ENCODE measurements at places on chromosomes 16 and 17.

DNA sequence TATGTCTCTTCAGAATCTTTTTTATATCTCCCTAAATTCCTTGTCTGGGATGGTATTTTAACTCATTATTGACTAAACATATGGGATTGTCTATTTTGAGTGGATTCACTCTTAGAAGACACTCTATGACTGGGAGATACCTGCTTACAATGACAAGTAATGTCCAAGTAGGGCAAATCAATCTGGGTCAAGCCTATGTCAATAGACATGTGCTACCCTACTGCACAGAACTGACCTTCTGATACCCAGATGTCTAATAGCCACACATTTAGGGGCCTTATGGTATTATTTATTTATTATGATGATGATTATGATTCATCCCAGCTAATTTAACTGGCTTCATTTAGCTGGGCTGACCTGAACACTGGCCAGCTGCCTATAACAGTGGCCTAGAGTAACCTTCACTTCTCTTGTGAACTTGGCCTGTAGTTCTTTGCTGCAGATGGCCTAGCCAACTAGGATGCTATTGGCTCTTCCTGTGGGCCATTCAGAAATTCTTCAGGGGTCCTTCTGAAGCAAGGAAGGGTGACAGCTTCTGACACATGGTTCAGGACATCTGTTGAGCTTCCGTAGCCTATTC is 138.0 kb downstream of the ANKFN1 start:
- no peak for DNase-seq

GRCh38 chr16:75763204-75763603 is 36.9 kb upstream of the CPHXL start:
- no peak for DNase-seq

DNA sequence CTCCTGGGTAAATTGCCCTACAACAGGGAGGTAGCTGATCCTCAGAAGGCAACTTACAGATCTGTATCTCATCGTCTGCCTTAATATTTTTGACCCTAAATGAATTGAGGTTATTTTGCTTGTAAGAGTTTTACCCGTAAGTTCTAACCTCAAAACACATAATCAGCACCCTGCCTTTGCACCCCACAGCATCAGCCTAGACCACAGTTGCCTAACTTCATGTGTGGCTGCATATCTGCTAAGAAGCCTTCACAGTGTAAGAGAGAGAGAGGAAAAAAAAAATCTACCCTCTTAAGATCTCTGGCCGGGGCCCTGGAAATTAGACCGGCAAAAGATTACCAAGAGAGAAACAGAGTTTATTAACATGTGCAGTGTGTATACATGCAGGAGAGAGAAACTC is 76.9 kb downstream of the ARHGAP44 start:
- no peak for DNase-seq

GRCh38 chr16:26913851-26914250 is 152.9 kb upstream of the C16orf82 start:
- no peak for DNase-seq

GRCh38 chr17:36935671-36936454 is 1.4 kb upstream of the LHX1 start:
- no peak for DNase-seq

DNA sequence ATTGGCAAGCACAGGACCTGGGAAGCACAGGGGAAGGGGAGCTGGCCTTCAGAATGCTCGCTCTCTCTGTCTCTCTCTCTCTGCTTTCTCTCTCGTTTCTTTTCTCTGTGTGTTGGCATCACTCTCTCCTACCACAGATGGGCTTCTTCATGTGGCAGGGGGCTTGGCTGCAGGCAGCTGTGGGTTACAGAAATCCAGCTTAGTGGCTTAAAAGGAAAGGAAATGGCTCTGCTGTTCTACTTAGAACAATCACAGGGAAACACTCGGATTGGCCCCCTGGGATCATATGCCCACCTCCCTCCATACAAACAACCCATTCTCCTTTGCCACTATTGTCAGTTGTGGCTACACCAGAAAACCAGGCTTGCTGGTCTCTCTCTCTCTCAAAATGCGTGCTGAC is 20.4 kb downstream of the TBX2 start:
- no peak for DNase-seq

- DNase-seq, result no peak
These were observed 217.8 kb upstream of the GSE1 start for GRCh38 chr16:85395207-85395912.

DNA sequence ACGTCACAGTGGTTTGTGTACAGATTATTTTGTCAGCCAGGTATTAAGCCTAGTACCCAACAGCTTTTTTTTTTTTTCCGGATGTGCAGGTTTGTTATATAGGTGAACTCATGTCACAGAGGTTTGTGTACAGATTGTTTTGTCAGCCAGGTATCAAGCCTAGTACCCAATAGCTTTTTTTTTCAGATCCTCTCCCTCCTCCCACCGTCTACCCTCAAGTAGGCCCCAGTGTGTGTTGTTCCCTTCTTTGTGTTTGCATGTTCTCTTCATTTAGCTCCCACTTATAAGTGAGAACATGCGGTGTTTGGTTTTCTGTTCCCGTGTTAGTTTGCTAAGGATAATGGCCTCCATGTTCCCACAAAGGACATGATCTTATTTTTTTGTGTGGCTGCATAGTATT is 19.9 kb downstream of the RPTOR start:
- DNase-seq, result no peak

DNA sequence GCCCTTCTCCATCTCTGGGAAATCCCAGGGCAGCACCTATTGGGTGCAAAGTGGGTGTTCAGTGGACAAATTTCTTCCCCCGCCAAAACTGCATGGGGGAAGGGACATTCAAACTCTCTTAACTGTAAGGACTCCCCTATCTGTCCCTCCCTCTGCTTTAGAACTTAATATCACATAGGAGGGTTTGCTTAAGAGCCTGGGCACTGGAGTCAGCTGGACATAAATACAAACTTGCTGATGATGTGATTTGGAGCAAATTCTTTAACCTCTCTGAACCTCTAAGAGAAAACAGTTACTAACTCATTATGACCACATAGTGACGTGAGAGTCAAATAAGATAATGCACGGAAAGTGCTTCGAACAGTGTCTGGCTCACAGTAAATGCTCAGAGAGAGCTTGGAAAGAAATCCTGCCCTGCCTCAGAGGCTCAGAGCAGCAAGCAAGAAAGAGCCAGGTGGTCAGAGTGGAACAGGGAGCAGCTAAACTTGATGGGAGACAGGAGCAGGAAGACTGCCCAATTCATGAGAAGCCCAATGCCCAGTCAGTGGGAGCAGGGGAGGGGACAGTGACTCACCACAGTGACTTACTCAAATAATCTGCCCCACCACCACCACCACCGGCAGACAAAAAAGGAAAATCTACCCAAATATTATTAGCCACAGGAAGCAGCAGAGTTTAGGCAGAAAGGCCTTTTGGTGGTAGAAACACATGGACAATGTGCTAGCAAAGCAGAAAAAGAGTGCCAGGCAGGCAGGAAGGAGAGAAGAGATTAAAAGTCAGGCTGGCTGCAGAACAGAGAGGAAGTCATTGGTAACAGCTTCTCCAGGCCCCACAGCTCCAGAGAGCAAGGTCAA is 23.9 kb upstream of the CCL1 start:
- DNase-seq, result no peak

Measured in activated CD4-positive, alpha-beta T cell treated with anti-CD3 and anti-CD28 coated beads for 4 hours (primary cell).